ENCODE measurements at places on chromosomes 16 and 17.
A peak's percentile ranks its signal among the peaks of the same experiment; 100 is the strongest.

DNA sequence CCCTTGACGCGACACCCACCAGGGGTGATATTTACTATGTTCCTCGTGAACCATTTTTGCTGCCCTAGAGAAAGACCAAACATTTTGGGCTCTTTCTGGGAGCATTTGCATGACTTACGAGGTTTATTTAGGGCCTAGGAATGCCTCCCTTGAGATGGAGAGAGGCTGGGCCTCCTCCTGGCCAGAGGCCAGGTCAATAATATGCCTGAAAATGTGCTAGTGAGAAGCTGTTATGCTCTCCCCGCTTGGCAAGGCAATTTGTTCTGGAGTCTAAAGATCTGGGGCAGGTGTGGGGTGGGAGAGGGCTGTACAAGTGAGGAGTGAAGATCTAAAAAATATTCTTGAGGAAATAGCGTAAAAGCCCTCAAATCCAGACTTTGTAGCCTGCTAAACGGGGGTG lies 587.3 kb upstream of the CDH5 start:
- DNase-seq = no peak

DNA sequence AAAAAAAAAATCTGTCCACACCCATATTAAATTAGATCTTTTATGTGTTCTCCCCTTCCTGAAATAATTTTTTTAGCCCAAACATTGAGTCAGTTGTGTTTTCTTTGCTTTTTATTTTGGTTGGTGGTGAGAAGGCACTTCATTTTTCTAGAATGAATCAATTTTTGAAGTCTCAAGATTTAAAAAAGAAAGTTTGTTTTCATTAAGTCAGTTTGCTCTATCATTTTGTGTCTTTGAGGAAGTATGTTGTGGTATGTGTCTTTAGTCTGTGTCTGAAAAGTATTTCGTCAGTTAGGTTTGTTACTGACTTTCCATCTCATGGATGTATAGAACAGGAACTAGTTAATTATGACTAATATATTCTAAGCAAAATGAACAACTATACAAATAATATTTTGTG lies 3.8 kb downstream of the IGF2BP1 start:
- no peak for DNase-seq

DNA sequence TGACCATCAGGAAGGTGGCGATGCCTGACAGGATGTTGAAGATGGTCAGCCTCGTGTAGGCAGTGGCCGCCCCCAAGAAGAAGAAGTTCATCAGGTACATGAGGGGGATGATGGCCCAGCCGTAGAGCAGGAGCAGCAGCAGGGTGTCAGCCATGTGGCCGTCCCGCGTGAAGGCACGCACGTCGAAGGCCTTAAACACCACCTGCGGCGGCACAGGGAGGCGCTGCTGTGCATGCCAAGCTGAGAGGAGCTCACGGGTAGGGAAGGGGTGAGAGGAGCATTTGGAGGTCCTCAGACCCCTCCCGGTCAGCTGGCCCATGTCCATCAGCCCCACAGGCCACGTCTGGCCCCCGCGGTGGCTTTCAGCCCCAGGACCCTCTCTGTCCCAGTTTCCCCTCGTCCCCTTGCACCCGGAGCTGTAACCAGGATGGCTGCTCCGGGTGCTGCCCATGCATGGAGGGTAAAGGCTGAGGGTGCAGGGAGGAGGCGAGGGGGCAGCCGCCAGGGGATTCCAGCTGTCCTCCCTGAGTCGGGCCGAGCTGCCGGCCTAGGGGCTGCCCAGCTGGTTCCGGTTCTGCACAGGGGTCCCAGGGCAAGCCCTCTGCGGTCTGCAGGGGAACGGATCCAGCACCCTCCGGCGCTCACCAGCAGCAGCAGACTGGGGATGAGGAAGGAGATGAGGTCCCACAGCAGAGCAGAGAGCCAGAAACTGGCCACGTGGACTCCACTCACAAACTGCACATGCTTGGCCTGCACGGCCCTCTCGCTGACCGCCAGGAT lies 17.1 kb upstream of the RNPS1 start:
- no peak for DNase-seq

DNA sequence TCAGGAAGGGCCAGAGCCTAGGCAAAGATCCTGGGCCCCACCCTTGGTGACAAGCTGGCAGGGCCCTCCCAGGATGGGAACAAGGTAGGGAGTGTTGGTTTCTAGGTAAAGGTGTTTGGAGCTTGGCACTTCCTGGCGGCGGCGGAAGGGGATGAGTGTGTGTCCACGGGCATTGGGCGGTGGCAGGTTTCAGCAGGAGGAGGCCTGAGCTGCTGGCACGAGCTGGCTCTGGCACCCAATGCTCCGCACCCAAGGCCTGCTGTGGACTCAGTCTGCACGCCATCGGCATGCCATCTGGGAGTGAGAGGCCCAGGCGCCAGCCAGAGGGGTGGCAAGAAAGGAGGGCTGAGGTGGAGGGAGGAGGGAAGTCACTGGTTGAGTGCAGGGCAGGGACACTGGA lies 46.9 kb upstream of the TAC4 start:
- DNase-seq = no peak

GRCh38 chr17:29031488-29031887 lies 11.5 kb upstream of the PIPOX start:
- DNase-seq = no peak

- no peak for DNase-seq
These were observed 44.8 kb upstream of the NLRP1 start for GRCh38 chr17:5629128-5629527.

- peak; percentile 91 for DNase-seq
These were observed 380.3 kb upstream of the MAF start for GRCh38 chr16:79980650-79981521.

DNA sequence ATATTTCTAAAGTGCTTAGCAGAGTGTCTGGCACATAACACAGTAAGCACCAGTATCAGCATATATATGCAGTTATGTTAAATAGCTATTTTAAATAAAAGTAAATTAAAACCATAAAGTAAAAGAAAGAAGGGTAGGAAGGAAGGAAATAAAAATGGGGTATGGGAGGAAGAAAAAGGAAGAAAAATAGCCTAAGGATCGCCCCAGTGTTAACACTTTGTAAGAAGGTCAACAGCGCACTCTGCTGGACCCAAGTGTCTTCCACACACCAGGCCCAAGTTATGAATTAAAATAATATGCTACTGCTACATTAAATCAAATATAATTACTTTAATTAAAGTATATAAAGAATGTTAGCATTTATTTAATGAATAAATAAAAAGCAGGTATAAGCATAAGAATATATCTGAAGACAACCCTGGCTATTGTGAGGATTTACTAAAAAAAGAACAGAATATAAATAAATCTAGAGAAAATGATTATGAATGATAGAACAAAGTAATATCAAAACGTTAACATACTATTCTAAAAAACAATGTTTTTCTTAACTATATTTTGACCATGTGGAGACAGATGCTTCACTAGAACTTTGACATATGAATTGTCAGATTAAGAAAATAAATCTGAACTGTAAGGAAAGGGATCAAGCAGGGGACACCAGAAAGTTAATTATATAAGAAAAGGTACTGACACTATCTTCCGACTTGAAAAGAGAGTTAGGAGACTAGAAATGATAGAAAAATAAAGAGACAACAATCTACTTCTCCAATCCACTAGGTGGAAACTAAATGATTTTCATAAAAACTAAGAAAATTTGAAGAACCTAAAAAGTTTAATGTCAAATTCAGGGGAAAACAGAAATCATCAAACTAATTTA lies 25.9 kb downstream of the BRIP1 start:
- peak; percentile 52 for DNase-seq

GRCh38 chr17:69430488-69430887 lies 16.0 kb downstream of the MAP2K6 start:
- no peak for DNase-seq

GRCh38 chr16:83441517-83441916 lies 366.3 kb upstream of the HSBP1 start:
- peak; percentile 11 for DNase-seq

GRCh38 chr16:78298986-78299385 lies 199.5 kb downstream of the WWOX start:
- no peak for DNase-seq

GRCh38 chr16:2143878-2144485 lies 4.4 kb upstream of the RAB26 start:
- no peak for DNase-seq

- no peak for DNase-seq
These were observed 7.8 kb downstream of the DNAI2 start for GRCh38 chr17:74281799-74282198.

Data from Ammon's horn (tissue), 1 donor.